Nasal cavity respiratory epithelium epithelial cell of viscerocranial mucosa (primary cell): ENCODE measurements at places on chromosomes 4 and X. TPM values are rescaled to one million over a fixed set of nuclear protein-coding genes. Genes with fewer than 3 reads are reported as not detected.

Gene DSPP
- total RNA-seq, result not detected in 2 replicates

Gene TBC1D8B
- total RNA-seq, result 3.4 and 5.9 TPM in 2 replicates

Gene GJB1
- not detected in 2 replicates for total RNA-seq

Gene CHRDL1
- total RNA-seq, result not detected in 2 replicates

Gene ABLIM2
- total RNA-seq, result 1.9 and 3.4 TPM in 2 replicates
